ENCODE measurements at places on chromosomes 3 and 15.

- DNase-seq: no peak
Observed at GRCh38 chr3:61052851-61053250, 198.4 kb downstream of the FHIT start.

DNA sequence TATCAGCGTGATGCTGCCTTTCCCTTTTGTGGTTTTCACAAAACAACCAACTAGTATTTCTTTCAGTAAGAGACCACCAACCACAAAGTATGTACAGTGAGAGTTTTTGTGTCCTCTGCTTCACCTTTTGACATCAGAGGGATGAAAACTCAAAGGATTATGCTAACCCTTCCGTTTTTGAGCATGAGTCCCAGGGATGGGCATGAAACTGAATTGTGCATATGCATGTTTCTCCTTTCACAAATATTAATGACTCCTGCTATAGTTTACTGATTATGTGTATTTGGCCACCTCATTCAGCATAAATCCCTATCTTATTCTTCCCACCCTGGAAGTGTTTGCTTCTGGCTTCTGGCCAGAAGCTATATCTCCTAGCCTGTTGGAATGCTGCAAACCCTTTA lies 59.2 kb downstream of the RSRC1 start:
- no peak for DNase-seq

- no peak for DNase-seq
Observed at GRCh38 chr3:172536505-172536904, 13.3 kb upstream of the TNFSF10 start.

DNA sequence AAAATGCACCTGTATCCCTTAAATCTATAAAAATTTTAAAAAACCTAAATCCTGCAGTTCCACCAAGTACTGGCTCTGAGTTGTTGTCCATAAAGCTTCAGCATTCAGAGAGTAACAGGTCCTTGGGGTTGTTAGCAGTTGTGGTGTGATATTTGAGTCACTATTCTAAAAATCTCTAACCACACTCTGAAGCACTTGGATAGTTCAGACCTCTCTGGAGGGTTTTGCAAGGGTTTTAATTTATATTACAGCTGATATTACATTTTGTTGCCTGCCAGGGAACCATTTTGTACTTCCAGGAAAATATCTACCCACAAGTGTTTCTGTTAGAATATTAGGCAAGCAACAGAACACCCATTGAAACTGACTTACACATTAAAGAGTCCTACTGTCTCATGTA lies 255.6 kb downstream of the TBL1XR1 start:
- no peak for DNase-seq

GRCh38 chr3:79937567-79937966 lies 169.8 kb upstream of the ROBO1 start:
- no peak for DNase-seq

- DNase-seq: no peak
Observed at GRCh38 chr3:81602781-81603180, 158.7 kb downstream of the GBE1 start.

DNA sequence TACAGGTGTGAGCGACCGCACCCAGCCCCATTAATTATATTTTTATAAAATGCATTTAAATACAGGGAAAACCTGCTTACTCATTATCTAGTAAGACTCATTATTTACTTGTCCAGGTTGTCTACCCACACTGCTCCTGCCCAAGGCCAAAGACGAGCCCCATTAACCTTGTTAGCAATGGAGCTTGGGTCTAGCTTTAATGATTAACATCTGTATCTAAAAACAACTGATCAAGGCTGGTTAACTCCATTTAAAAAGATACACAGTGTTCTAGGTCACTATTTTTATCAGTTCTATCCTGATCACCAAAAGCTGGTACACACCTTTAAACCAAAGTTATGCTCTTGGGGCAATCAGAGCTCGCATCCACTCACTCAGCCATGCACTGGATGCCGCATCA lies 10.4 kb upstream of the NCKIPSD start:
- no peak for DNase-seq

DNA sequence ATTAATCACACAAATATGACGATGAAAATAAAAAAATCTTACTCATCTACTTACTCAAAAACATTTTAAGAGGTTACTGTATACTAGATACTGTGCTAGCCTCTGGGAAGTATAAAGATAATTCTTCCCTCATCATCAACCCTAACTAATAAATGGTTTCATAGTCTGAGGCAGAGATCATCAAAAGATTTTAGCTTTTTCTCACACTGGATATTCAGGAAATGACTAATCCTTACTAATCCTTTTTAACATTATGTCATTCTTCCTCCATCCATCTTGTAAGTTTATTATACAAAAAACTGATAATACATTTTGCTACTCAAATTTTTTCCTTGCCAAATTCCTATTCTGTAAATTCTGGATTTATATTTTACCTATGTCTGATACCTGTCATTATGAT lies 29.7 kb downstream of the ACAD11 start:
- DNase-seq: no peak

DNA sequence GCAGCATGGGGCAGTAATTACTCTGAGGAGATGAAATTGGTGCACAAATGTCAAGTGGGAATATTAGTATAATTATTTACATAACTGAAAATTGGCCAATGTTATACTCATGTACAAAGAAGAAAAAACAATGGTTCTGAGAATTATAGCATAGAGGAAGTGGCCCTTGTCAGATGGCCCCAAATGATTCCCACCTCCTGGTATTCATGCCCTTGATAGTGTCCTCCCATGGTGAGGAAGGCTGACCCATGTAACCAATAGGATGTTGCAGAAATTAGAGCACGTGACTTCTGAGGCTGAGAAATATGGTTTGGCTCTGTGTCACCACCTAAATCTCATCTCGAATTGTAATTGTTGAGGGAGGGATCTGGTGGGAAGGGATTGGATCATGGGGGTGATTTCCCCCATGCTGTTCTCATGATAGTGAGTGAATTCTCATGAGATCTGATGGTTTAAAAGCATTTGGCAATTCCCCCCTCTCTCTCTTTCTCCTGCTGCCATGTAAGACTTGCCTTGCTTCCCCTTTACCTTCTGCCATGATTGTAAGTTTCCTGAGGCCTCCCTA lies 368.5 kb downstream of the SHQ1 start:
- DNase-seq: no peak

GRCh38 chr3:169150920-169151319 lies 512.6 kb downstream of the MECOM start:
- no peak for DNase-seq

DNA sequence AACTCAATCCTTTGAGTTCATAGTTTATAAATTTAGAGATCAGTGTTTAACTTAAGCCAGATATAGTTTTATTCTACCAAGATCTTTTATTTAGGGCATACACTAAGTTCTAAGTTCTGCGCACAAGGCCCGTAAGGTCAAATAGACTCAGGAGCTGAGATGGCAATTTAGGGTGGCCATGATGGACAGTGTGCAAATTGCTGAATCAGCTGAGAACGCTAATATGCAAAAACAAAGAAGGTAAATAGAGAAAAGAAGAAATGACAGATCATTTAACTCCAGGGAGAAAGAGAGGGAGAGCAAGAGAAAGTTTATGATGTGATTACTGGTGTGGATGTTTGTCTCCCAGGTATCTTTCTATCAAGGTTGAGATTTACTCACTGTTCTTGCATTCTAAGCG lies 678.5 kb downstream of the OTOL1 start:
- DNase-seq: no peak

- no peak for DNase-seq
Observed at GRCh38 chr3:192834428-192834827, 83.2 kb downstream of the MB21D2 start.

DNA sequence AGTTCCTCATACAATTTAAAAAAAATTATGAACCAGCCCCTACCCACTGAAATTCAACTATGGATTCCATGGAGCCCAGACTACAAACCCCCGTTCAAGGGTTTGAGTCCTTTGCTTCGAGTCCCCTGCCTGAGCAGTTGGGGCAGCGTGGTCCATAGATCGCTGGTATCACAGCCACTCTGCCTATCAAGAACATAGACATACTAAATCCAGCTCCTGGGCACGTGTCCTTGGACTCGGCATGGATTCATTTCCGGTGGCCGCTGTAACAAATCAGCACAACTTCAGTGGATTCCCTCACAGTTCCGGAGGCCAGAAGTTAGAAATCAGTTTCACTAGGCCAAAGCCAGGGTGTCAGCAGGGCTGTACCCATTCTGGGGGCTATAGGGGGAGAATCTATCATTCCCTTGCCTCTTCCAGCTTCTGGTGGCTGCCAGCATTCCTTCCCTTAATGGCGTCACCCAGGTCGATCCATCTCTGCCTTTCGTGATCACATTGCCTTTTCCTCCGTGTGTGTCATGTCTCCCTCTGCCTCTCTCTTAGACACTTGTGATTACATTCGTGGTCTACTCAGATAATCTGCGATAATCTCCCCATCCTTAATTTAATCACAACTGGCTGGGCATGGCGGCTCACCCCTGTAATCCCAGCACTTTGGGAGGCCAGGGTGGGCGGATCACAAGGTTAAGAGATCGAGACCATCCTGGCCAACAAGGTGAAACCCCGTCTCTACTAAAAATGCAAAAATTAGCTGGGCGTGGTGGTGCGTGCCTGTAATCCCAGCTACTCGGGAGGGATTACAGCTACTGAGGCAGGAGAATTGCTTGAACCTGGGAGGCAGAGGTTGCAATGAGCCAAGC lies 4.6 kb upstream of the TMEM44 start:
- no peak for DNase-seq

DNA sequence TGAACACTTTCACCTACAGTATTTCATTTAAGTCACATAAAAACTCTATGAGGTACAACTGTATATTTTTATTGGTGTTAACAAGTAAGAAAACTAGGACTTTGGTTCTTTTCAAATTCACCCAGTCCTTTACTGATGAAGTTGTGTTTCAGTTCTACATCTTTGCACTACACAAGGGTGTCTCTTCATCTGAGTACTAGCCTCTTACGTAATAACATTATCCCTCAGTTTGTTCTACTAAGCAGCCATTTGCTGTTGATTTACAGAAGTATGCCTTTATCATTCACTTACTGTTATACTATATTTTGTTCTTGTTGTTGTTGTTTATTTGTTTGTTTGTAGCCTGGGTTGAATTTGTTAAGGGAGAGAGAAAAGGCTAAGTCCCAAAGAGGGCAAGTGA lies 311.9 kb downstream of the PLOD2 start:
- DNase-seq: no peak

DNA sequence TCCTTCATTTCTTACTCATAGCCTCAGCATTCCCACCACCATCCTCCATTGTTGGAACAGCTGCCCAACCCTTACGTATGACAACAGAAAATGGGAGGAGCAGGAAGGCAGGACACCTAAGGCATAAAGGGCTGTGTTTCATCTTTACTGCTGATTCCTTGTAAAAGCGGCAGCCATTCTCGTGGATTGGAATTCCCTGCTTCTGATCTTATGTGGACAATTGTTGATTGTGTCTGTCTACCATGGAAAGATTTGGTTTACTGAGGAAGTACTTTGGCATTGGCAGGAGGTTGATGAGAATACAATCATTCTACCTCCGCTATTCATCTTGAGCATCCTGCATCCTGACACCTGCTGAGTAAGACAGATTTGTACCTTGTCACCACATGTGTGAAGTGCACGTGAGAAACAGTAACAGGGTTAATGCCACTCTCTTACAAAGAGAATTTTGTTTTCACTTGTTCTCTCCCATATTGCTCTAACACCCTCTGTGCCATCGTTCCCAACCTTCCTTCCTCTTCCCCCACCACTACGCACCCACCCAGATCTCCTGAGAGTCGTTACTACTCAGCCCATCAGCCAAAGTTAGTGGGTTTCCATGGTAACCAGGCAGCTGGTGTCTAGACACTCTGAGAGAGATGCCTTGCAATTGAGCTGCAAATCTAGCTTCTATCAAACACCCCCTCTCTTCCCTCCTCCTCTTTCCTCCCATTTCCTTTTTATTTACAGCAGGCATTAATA lies 75.7 kb downstream of the GAP43 start:
- no peak for DNase-seq

- DNase-seq: peak; percentile 13
Observed at GRCh38 chr15:83365370-83365938, 81.0 kb upstream of the BNC1 start.

DNA sequence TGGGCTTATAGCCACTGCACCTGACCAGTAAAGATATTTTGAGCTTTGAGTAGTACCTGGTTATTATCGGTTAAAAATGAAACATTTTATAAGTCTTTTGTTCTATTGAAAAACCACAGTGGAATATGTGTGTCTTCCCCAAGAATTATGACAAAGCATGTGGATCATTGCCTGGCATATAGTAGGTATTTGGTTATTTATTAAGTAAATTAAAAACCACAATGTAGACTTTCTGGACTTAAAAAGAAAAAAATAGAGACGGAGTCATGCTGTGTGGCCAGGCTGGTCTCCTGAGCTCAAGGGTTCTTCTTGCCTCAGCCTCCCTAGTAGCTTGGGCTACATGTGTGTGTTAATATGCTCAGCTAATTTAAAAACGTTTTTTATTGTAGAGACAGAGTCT lies 43.5 kb downstream of the UBE2E2 start:
- no peak for DNase-seq

- DNase-seq: no peak
Observed at GRCh38 chr3:16363636-16364035, 98.6 kb downstream of the OXNAD1 start.

GRCh38 chr15:45873781-45874180 lies 239.0 kb downstream of the SQOR start:
- DNase-seq: no peak
